SIG-M5 (cell line): ENCODE measurements at places on chromosomes 11 and 22.

DNA sequence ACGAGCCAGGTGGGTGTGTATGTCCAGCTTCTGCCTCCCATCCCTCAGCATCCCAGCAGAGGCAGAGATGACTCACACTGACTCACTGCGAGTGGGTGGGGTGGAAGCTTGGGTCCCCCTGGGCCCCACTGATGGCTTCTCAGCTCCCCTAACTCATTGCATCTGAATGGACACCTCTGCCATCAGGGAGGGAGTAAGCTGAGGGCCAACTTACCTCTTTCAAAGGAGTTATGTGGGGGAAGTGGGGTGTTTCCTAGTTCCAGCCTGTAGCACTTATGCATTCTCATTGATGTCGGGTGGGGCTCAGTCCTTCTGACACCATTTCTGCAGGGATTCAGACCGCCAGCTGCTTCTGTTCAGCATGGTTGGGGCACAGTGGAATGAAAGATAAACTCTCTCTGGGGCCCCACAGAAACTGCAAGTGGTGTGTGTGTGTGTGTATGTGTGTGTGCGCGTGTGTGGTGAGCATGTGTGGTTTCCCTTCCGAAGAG, 1425.8 kb downstream of the TBC1D22A start:
- DNase-seq = no peak

DNA sequence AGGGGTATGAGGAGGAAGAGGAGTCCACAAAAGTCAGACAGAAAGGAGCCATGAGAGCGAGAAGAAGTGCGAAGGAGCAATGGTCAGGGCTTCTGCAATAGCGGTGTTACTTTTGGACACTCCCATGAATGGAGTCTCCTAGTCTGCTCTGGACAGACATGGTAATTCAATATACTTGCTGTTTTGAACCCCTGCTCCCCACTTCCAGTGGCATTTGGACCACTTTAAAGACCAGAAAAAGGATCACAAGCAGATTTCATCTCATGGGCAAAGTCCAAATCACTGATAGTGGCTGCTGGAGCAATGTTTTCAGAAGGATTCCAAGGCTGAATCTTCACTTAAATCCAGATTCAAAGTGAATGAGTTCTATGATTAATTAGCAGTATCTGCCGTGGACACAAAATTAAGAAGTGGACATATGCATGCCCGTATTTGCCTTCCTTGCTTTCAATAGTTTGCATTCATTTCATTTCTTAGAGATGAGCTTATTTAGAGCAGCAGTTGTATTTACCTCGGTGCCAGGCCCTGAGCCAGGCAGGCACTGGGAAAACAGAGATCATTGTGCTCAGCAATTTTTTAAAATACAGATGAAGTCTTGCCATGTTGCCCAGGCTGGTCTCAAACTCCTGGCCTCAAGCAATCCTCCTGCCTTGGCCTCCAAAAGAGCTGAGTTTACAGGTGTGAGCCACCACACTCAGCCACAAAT, 72.0 kb downstream of the SLC1A2 start:
- no peak for DNase-seq

DNA sequence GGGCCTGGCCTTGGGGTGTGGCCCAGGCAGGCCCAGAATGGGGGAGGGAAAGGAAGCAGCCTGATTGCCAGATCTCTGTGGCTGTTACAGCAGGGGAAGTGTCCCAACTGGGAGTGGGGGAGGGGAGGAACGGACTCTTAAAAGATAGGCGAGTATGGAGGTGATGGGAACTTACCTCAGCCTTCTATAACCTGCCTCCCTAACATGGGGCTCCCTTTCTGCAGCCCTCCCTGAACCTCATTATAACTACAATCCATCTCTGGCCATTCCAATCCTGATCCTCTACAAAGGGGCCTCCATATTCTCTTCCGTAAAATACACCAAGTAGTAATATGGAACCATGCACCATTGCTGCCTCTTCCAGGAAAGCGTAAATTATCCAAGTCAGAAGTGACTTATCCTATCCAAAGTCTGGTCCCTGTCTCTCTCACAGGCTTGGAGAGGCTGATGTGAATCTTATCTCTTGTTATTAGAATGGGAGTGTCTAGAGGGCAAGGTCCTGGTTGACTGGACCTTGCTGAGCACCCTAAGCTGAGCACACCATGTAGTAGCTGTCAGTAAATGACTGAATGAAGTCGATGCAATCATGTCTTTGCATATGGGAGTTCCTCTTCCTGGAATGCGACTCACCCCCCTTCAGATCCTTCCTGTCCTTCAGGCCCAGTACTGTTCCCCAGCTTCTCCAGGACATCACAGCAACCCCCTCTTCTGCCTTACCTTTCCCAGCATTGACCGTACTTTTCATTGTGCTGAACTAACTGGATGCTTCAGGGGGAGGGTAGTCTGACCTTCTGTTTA, 5.9 kb downstream of the RHOG start:
- DNase-seq = no peak

GRCh38 chr11:63915961-63916836, 765 bp downstream of the RCOR2 start:
- no peak for DNase-seq

DNA sequence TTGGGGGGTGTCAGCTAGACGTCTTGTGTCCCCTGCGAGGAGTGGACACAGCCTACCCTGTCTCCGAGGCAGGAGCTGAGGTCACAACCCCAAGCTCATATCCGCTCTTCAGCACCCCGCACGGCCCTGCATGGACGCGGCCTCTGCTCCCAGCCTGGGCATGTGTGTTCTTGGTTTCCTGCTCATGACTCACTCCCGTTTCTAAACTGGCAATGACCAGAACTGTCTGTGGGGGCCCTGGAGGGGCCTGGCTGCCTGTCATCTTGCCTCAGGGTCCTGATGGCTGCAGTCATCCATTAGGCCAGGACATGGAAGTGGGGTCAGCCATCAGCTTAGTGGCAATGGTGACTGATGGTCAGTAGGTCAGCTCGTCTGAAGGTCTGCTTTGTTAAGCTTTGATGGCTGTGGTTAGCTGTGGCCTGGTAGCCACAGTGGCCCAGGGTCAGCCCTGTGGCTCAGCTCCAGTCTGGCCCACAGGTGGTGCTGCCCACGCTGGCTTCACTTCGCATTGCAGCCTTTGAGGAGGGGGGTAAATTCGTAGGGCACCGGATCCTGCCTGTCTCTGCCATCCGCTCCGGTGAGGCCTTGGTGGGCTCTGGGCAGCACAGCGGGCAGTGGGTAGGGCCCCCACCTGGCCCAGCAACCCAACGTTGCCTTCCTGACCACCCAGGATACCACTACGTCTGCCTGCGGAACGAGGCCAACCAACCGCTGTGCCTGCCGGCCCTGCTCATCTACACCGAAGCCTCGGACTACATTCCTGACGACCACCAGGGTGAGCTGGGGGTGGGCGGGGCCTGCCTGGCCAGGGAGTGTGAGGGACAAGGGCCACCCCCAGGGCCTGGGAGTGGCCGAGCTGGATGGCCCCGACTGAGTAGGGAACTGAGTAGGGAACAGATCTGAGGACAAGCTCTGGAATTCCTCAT, 12.0 kb downstream of the PLCB3 start:
- DNase-seq = no peak

GRCh38 chr11:95066716-95067038, at the start of gene SRSF8:
Gene SRSF8, plus strand, starts transcription at chr11:95066919. Its CDS starts 308 bp downstream, at chr11:95067227.
- DNase-seq = no peak

- no peak for DNase-seq
These were observed 12.9 kb downstream of the ARHGEF17 start for GRCh38 chr11:73320763-73321603.

GRCh38 chr11:82869657-82870056, 30.6 kb downstream of the PRCP start:
- no peak for DNase-seq

GRCh38 chr22:21963790-21964211, 11.2 kb upstream of the PPM1F start:
- no peak for DNase-seq

- no peak for DNase-seq
These were observed 100.7 kb upstream of the SEZ6L start for GRCh38 chr22:26068571-26068970.

DNA sequence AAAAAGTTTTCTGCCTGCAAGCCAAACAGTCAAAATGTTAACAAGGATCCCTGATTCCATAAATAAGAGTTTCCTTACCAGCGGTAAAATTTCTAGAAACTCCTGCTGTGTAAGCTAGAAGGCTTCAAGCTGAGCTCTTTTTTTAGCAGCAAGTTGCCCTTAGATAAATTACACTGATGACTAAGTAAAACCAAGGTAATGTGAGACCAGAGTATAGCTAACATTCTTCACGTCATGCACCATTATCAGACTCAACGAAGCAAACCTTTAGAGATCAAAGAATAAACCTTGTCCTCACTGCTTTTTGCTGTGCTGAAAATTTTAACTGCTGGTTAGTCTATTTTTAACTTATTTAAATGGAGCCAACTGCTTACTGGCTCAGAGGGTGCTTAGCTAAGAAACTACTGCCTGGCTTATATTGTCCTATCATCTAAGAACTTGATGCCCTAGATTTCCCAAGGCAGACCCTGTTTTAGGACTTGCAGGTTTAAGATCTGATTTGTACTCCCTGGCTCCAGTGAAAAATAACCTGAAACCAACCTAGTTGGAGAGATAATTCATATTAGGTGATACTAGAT, 900.7 kb downstream of the JRKL start:
- DNase-seq = no peak

DNA sequence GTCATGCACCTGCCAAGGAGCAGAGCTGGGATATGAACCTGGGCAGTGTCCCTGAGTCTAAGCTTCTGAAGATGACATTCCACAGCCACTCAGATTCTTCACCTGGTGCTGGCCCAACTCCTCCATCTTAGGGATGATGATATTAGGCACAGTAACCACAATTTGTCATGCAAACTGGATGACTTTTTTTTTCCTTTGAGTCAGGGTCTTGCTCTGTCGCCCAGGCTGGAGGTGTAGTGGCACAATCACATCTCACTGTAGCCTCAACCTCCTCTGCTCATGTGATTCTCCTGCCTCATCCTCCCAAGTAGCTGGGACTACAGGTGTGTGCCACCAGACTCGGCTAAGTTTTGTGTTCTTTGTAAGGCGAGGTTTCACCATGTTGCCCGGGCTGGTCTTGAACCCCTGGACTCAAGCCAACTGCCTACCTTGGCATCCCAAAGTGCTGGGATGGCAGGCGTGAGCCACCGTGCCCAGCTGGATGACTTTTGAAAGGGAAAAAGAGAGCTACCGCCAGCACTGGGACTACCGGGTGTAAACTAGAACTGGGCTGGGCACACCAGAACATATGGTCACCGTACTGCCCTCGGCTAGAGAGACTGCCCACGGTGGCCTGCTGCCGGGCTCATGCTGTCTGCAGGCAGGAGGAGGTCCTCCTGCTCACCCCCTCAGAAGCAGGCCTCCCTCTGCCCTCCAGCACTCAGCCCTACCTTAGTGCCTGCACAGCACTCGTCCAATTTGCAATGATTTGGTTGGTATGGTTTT, 77.7 kb downstream of the NAT10 start:
- DNase-seq = no peak

- DNase-seq = no peak
These were observed 18.5 kb downstream of the PLA2G6 start for GRCh38 chr22:38162881-38163843.

- no peak for DNase-seq
These were observed 146.5 kb downstream of the ELP4 start for GRCh38 chr11:31656051-31656450.

GRCh38 chr11:106480581-106481190, 403.2 kb downstream of the AASDHPPT start:
- DNase-seq = no peak

- no peak for DNase-seq
These were observed 389.5 kb upstream of the B3GAT1 start for GRCh38 chr11:134801570-134801969.

DNA sequence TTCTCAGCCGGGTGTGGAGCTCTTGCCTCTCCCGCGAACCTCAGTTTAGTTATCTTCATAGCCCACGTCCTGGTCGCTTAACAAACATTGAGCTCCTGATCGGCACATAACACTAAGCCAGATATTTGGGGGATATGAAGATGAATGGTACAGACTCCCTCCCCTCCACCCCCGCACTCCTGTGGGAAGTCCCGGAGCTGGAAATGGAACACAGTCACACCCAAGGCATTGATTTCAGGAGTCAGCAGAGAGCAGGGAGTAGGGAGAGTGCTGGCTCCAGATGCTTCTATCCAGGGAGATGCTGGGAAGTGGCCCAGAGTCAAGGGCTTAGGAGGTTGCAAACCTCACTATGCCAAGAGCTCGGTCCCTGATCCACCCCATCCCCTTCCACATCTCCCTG, 26.1 kb upstream of the CABP7 start:
- no peak for DNase-seq

DNA sequence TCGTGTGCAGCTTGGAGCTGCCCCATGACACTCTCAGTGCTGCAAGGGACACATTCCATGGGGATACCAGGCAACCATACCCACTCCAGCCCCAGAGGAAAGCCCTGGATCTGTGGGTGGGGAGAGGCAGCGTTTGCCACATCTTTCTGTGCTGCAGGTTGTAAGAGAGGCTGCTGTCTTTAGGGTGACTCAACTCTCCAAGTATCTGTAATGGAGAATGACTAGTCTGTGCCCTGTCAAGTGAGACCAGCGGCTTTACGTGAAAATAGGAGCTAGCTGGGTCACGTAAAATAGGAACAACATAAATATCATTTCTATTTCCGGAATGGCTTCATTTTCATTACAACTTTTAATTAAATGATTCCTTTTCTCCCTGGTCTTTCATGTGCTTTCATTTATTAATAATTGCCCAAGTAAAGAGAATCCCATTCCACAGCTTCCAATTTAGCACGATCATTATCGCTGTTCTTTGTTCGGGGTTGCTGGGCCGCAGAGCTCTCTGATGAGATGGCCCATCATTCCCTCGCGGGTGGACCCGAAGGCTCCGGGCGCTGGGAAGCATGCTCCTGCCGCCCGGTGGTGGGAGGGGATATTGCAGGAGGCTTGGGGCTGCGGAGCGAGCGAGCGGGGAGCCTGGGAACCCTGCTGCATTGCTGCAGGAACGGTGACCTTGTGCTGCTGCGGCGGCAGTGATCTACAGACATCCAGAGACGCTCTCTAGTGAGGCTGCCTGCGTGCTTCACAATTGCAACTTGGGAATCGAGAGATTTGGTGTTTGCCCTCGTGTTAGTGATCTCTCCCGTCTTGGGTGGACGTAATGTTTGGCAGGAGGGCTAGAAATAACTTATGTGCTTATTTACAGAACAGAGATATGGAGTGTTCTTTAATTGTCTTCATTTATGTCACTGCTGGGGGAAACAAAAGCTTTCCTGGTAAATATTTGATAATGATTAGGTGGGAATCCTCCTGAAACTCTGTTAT, 10.6 kb downstream of the SLC6A5 start:
- no peak for DNase-seq

DNA sequence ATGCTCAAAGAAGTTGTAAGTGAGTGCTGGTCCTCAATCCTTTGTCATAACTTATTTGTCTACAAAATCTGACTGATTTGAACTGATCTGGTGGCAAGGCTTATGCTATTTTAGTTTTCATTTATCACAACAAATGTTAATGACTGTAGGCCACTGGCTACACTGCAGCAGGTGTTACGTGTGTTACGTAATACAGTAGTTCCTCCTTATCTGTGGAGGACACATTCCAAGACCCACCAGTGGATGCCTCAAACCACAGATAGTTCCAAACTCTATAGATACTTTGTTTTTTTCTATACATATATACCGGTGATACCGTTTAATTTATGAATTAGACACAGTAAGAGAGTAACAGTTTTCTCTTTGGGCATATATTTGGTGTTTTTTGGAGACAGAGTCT, 7.0 kb downstream of the MADD start:
- DNase-seq = no peak

- no peak for DNase-seq
These were observed 50.4 kb upstream of the RAB1B start for GRCh38 chr11:66218036-66218435.
